ENCODE measurements at places on chromosomes 13 and 19.
A peak's percentile ranks its signal among the peaks of the same experiment; 100 is the strongest.

DNA sequence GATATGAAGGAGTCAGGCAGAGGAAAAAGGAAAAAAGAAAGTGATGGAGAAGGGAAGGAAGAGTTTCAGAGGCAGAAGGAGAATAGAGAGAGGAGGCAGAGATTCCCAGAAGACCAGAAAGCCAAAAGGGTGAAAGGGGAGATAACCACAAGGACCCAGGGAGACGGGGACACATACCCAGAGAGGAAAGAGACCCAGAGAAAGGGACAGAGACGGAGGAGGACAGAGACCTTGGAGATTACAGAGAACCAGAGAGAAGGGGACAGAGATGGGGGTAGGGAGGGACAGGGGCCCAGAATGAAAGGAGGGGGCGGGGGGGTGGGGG, 1.4 kb downstream of the PTH2 start:
- no peak for DNase-seq

GRCh38 chr13:75309981-75310580, 171.9 kb downstream of the TBC1D4 start:
- DNase-seq, result no peak

GRCh38 chr19:55536951-55537740, at the start of gene SBK2:
TSS of gene SBK2 (minus strand) at chr19:55537133. CDS start at chr19:55536294, 839 bp downstream.
- DNase-seq, result no peak

- DNase-seq, result peak; percentile 35
Observed at GRCh38 chr19:4524808-4525562, 6.7 kb upstream of the PLIN4 start.

- DNase-seq, result no peak
Observed at GRCh38 chr13:49580980-49581680, 4.2 kb downstream of the RCBTB1 start.

- DNase-seq, result no peak
Observed at GRCh38 chr19:2608602-2608922, 93.9 kb downstream of the GNG7 start.

Measured in activated CD8-positive, alpha-beta memory T cell treated with anti-CD3 and anti-CD28 coated beads for 48 hours (primary cell).